Skin of body (tissue), 3 donors: ENCODE measurements at places on chromosomes 4 and X. TPM values are rescaled to one million over a fixed set of nuclear protein-coding genes. Genes with fewer than 3 reads are reported as not detected.

IL21 gene
- not detected for total RNA-seq

DNA sequence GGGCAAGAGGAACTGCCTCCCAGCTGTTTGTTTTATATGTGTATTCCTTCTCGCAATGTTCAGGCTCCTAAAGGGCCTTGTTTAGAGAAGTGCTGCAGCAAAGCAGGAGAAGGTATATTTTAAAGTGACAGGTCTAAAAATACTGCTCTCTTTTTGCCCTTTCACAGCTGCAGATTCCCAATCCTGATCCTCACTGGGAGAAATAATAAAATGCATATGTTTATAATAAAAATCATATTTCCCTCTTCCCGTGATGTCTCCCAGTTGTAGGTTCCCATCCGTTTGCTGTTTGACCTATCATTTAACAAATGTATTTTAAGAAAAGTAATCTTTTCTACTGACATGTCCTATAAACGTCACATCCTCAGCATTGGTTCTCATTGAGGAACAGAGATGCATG is 62.7 kb upstream of the GPC4 start:
- peak; percentile 14 for DNase-seq

CISD2 gene
- total RNA-seq, result 24.0 TPM

DNA sequence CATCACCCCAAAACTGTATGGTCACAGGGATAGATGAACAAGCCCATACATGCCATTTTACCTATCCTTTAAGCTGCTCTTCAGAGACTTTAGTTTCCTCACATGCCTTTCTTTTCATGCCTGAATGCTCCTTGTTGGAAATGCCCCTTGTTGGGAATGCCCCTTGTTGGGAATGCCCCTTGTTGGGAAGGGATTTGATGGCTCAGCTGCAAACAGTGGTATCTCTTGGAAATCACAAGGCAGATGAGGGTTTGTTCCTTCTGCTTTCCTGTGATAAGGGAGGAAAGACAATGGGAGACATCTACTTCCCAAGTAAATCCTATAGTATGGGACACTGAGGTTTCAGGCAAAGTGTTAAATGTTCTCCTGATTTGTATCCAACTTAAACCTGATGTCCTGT is 11.5 kb downstream of the CXCL2 start:
- DNase-seq, result no peak
